Stimulated activated CD8-positive, alpha-beta memory T cell treated with anti-CD3 and anti-CD28 coated beads, Interleukin-7, amount 100 ng/mL, for 1 hour (primary cell): ENCODE measurements at places on chromosomes 6 and 20.

- no peak for DNase-seq
Observed at GRCh38 chr20:48308232-48308781, 519.5 kb downstream of the PREX1 start.

- no peak for DNase-seq
Observed at GRCh38 chr20:61833807-61834610, 231.7 kb downstream of the TAF4 start.

DNA sequence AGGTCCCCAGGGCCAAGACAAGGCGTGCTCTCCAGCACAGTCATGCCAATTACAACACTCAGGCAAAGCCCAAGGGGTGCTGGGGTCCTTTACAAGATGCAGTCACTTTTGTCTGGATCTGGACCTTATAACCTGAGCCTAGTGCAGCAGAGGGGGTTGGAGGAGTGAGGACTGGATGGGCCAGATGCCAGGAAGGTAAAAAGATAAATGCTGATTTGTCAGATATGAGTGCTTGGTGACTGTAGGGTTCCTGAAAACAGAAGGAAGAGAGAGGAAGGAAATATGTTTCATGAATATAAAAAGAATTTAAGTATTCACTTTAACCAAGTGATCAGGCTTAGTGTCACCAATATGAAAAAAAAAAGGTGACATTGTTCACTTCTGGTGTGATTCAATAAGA is 43.4 kb upstream of the TFAP2A start:
- DNase-seq, result no peak

DNA sequence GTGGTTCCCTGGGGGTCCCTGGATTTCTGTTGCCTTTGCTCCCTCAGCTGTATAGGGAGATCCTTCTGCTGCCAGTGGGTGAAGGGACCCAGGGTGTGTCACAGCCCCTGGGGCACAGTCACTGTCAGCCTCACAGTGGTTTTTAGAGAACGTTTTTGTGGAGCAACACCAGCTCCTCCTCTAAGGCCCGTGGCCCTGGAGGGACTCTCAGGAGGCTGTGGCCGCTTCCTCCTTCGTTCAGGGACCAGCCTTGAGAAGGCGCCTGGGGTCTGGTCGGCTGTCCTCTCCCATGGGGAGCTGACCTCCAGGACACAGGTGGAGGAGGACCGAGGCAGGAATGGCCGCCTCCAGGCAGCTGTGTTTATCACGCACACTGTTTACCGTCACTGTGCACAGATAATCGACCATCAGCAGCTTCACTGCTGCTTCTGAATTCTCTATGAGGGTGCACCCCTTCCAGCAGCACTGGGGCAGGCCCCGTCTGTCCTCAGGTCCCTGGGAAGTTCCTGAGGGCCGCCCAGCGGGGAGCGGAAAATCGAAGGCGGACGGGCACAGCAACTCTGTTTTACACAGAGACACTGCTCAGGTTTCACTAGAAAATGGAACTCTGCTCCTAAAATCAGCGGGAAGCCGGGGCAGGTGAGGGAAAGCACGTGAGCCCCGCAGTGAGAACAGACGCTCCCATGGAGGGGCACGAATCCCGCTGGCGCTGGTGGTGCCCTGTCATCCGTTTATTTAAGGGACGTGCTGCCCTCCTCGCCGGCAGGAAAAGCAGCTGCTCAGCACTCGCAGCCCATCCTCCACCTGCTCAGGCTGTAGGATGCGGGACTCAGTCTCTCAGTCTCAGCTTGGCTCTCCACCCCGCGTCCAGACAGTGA is 10.4 kb upstream of the FRMD1 start:
- DNase-seq, result no peak

DNA sequence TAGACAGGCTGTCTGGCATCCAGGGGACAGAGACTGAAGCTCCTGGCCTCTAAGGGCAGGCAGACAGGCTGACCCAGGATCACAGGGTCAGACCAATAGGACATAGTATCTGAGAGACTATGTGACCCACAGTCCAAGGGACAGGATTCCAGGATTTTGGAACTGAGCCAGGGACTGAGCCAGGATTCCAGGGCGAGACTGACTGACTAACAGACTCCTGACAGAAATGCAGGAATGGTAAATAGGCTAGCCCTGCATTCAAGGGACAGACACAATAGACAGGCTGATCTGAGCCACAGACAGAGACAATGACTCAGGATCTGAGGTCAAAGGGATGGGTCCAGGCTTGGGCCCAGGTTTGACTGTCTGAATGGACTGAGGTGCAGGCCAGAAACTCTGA is 19.8 kb downstream of the XKR7 start:
- DNase-seq, result no peak

DNA sequence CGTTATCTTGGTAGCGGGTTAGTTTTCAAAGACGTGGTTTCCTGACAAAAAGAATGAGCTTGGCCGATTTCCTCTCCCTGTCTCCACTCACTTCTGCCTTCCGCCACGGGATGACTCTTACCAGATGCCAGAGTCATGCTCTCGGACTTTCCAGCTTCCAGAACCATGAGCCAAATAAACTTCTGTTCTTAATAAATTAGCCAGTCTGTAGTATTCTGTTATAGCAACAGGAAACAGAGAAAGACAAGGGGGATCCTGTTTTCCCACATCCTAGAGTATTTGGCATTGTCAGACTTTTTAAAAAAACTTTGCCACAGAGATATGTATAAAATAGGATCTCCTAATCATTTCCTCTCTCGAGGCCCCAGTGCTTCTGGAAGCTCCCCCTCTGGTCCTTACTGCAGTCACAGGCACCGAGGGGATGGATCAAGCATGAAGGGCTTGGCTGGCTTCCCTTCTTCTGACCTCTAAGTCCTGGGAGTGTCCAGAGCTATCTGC is 84.9 kb upstream of the NAA20 start:
- no peak for DNase-seq

GRCh38 chr6:135240711-135241110 is 59.6 kb downstream of the MYB start:
- DNase-seq, result no peak

DNA sequence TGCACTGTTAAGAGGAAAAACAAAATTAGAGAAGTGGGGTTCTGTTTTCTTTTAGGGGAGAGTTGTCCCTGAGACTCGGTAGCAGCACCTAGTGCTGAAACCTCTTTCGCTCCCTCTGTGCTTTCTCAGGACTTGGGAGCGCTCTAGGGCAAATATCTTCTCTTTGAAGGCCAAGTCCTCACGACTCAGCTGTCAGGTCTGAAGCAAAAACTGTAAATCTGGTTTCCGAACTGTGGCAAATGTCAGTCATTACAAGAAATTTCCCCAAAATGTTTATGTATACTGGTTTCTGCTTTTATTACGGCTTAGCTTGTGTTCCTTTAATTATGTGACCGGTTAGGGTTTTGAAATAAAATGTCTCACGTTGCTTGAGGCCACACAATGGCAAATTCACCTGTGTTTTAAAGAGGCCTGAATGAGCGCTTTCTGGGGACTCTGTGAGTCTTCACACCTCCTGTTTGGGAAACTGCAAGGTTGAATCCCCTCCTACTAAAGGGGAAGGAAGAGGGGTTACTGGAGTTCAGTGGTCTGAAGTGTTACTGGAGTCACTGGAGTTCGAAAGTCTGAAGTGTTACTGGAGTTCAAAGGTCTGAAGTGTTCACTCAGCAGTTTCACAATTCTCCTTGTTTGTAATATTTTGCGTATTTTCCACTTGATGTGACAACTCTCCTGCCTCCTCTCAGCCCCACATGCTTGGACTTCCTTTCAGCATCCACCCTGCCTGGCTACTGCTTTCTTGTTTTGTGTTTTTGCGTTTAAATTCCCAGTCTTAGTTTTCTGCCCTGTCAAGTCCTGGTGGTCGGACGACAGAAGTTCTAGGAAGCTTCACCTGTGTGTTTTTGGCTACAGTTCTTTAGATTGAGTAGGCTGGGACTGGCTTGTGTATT is 1.6 kb downstream of the SMPDL3A start:
- DNase-seq, result no peak

DNA sequence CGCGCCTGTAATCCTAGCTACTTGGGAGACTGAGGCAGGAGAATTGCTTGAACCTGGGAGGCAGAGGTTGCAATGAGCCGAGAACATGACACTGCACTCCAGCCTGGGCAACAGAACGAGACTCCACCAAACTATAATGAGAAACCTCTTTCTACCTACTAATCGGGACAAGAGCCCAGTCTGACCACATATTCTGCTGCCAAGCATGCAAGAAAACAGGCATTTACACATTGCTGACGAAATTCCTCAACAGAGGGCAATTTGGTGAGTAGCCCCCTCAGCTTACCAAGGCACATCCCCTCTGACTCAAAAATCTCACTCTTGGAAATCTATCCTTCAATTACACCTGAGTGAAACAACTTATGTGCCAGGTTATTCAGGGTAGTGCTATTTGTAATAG is 81.2 kb downstream of the SLC23A2 start:
- no peak for DNase-seq

GRCh38 chr6:113735491-113735890 is 121.7 kb upstream of the MARCKS start:
- no peak for DNase-seq

DNA sequence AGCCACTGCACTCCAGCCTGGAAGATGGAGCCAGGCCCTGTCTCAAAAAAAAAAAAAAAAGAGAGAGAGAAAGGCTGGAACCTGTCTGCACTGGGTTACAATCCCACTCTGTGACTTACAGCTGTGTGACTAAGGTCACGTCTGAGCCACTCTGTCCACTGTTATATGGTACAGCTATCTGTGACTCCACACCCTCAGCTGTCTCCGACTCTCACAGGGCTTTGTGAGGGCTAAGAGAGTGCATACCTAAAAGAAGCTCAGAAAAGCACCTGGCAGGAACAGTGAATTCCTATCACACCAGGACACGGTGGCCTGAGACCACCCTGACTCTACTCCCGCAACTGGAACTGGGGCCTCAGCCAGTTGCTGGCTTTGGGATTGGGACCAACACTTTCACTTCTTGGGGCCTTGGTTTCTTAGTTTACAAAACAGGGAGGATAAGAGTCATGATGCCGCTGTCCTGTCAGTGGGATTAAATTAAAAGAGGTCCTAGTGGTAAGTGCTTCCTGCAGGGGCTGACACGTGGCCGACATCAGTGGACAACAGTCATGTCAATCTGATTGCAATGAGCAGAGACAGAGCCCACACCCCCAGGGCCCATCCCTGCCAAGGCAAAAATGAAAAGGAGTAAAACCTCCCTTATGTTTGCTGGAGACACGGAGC is 5.7 kb upstream of the CD93 start:
- DNase-seq, result no peak
